ENCODE measurements at places on chromosomes 1 and 21.

DNA sequence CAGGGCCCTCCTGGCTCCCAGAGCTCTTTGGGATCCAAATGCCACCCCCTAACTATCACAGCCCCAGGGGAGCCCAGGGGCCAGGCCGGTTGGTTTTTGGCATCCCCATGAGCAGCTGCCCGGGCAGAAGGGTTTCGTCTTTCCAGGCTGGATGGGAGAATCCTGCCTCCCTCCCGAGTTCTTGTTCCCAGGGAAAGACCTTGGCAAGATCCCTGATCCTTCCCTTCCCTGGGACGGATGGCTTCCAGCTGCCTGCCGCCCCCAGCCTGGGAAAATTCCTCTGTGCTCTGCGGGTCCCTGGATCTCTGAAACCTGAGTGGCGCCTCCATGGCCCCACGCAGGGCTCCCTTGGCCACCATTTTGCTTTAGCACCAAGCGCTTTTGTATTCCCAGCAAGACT, 55.6 kb downstream of the TAS1R2 start:
- no peak for DNase-seq

GRCh38 chr1:171265686-171266085, 17.4 kb downstream of the FMO1 start:
- DNase-seq: no peak

DNA sequence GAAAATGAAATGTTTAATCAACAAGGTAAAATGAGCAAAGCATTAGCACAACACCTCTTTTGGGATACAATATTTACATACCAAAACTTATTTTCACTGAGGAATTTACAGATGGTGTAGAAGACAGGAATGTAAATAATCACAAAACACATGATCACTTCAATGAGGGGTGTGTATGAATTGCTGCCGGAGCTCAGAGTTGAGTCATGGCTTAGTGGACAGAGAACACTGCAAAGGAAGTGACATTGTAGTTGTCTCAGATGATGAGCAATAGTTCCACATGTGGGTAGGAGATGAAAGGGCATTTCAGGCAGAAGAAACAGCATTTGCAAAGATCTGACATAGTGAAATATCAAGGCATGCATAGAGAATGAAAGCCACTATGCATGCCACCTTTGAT, 5.6 kb upstream of the KPRP start:
- DNase-seq: peak; percentile 61

DNA sequence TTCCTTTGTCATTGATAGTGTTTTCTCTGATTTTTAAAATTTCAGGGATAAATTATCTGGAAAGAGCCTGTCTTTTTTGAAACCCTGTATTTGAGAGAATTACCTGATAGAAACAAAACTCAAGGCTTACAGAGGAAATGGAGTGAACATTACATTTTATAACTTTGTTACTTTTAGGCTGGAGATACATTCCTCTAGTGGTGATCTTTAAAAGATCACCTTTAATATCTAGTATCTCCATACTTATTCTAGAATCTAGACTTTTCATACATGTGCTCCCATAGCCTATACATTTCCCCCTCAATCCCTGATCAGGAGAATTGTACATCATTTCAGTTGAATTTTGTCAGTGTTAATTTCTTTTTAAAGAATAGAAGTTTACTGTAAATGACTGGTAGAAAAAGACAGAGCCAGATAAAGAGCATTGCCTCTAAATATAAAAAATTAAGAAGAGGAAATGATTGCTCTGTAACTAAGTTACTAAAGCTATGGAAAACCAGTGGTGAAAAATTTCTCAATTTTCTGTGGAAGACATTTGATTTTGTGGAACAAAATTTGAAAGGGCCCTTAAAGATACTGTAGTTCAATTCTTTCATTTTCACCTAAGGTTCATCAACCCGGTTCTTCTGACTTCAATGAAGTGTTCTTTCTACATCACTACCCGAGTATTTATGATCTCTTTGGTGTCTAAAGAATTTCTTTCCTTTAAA, 33.7 kb downstream of the RASAL2 start:
- no peak for DNase-seq

GRCh38 chr1:42681741-42682483, at the start of gene YBX1:
Gene YBX1, plus strand, starts transcription at chr1:42682418. Its CDS starts 148 bp downstream, at chr1:42682566.
- peak; percentile 99 for DNase-seq

DNA sequence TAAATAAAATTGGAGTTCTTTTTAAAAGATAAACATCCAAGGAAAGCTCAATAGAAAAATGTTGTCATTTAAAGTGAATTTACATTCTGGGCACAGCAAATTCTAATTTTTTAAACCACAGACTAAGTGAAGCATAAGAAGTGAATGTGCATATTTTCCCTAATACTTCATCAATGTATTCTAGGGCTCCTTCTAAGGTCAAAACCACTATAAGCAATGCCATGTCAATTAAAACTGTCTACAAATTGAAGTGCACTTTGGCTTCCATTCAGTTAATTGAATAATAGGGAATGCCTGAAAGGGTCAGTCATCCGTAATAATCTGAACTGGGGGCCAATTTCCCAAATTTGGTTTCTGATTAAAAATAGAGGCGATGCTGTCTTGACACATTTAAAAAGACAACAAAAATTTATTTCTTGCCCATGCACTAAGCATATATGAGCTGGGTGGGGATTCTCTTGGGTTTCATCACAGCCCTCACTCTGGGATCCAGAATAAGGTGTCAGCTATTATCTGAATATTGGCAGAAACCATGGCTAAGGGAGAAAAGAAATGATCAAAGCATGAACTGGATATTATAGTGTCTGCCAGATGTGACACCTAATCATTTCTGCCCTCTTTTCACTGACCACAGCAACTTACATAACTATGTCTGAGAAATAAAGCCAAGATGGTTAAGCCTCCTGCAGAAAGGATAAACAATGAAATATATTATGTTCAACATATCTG, 660.6 kb upstream of the B3GALT2 start:
- DNase-seq: no peak

GRCh38 chr1:214146523-214146922, 134.4 kb upstream of the SMYD2 start:
- peak; percentile 36 for DNase-seq

GRCh38 chr1:235022981-235023710, 105.5 kb downstream of the TOMM20 start:
- DNase-seq: no peak

DNA sequence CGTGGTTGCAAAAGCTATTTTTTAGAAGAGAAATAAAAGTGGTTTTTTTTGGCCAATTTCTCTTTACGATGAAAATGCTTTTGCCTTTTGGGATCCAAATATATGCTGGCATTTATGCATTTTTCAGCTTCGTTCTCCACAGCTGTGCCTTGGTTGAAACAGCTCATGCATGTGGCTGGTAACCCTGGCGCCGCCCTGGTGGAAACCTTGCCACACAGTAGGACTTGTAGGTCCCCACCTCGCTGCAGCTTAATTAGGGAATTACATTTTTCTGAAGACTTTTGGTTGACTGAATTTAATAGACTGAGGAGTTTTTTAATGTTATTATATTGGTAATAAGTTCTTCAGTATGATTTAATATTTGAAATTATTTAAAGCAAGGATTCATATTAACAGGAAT, 12.7 kb upstream of the PCP4 start:
- DNase-seq: no peak

DNA sequence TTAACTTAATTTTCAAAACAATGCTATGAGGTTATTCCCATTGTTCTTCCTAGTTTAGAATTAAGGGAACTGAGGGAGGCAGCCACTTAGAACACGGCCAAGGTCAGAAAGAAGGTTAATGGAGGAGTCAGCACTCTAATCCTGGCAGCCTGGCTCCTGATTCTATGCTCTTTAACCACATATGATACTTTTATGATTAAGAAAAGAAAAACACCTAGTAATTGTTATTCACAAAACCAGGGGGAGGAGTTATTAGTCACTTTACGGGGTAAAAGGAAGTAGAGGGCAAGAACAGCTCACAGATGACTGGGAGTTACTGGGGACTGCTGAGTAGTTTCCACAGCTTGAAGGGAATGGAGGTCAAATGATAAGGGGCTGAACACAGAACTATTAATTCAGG, 38.6 kb downstream of the GADD45A start:
- DNase-seq: no peak

DNA sequence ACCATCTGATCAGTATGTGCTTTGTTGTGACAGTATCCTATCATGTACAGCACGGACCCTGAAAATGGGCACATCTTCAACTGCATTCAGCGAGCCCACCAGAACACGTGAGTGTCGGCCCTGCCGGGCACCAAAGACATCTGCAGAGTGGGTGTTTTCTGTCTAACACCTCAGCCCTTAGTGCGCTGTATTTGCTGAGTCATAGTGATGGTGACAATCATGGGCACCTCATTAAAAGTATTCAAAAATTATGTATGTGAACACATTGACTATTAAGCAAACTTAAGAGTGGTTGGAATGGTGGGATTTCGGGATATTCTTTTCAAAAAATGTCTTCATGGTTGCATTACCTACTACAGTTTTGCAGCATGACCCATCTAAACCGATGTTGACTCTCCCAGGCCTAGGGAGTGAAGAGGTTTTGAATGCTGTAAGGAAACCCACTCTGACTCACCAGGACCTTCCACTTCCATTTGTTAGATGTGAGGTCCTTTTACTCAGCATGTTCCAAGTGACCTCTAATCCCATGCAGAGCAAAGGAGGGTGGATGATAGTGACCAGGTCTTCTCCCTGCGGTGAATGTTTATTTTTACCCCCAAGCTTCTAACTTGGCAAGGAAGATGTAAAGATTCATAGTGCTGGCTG, 20.1 kb downstream of the MGST3 start:
- no peak for DNase-seq

GRCh38 chr21:33080376-33080775, 10.4 kb downstream of the OLIG1 start:
- DNase-seq: no peak

DNA sequence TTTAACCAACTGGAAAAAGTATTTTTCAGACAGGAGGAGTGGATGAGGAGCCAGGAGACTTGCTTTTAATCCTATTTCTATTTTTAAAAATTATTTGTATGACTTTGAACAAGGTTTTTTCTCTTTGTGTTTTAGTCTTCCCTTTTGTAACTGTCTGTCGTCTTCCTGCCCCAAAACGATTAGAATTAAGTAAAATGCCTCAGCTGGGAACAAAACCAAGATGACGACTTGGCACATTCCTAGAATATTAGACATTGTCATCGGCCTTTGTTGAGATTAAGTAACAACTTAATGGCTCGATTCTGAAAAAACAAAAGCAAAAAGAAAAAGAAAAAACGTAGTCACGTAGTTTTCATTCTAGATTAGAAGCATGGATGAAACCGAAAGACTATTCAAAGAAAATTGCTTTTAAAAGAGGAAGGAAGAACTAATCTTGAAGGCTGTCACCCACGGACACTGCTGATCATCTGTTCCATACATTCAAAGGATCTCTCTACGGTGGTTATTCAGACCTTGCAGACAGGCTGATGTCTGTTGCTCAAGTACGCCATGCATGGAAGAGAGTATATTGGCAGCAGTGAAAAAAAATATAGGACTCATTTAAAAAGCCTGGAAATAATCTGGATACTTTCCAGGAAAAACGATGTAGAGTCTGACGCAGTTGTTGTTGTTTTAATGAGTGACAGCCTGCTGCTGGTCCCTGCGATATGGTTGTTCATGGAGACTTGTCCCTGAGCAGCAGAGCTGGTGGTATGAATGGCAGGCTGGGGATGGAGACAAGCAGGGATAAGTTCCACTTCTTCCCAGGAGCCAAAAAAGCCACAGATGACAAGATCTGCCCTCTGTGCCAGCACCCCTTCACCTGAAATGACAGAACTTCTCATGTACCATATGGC, 16.8 kb downstream of the GNG4 start:
- peak; percentile 48 for DNase-seq

- DNase-seq: no peak
These were observed 6.6 kb upstream of the PNRC2 start for GRCh38 chr1:23953020-23953419.

GRCh38 chr21:17783481-17784179, 35.5 kb downstream of the C21orf91 start:
- DNase-seq: no peak

GRCh38 chr1:204846546-204846945, 24.1 kb upstream of the NFASC start:
- no peak for DNase-seq

DNA sequence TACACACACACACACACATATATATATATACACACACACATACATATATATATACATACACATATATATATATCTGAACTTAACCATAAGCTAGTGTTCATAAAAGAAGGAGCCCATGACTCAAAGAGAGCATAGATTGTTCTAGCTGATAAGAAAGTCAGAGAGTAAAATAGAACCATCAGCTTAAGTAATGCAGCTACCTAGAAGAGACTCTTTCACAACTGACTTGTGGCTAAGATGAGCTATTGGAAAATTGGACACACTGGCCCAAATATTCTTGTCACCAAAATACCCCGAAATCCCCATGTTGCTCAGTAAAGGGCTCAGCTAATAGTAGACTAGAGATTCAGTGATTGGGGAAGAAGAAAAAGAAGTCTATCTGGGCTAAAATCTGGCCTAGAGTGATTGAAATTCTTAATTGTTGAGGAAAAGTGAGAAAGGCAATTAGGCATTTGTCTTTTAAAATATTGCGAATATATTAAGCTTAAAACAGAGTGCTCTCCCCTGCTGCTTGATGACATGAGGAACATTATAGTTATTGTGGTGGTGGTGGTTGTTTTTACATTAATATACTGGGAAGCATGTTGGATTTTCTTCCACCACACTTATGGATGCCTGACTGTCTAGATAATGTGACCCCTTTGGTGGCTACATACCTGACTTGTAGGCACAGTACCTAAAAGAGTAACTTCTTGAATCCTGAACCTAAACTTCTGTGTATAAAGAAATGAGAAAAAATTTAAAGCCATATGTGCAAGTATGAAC, 6.3 kb downstream of the SLAMF1 start:
- no peak for DNase-seq

DNA sequence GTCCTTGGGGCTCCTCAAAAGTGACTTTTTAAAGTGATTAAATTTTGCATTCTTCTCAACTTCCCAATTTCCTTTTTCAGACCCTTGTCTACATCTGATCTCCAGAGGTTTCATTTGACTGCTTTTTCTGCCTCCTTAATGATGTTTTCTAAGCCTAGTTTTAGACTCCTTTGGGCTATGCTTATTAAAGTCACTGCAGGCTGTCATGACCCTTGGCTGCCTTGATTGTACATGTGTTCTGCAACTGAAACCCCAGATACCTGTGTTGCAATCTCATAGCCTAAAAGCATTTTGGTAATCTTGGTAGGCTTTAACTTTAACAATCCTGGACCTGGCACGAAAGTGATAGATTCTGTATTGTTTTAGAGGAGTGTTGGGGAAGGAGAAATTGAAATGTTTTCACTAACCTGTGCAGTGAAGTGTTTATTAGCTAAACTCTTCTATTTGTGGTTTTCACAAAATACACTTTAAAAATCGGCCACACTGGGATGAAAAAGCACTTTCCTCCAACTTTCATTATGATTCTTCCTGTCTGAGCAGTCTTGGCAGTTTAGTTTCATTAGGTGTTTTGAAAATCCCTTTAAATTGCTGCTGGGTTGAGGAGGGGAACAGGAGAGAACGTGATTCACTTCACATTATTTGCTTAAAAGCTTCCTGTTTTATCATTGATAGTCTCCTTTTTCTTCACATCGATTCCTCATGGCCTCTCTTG, 4.9 kb downstream of the MACO1 start:
- DNase-seq: no peak

GRCh38 chr1:153728305-153729066, 636 bp downstream of the INTS3 start:
- DNase-seq: peak; percentile 47
